ENCODE measurements at places on chromosomes 3 and 15.

GRCh38 chr3:127535901-127536829, 54.4 kb downstream of the TPRA1 start:
- no peak for DNase-seq

- no peak for DNase-seq
Measured at GRCh38 chr3:135097276-135097946, 302.4 kb downstream of the EPHB1 start.

- no peak for DNase-seq
Measured at GRCh38 chr15:84823282-84823878, 6.2 kb downstream of the ALPK3 start.

- DNase-seq, result no peak
Measured at GRCh38 chr3:170752571-170753155, 117.3 kb downstream of the RPL22L1 start.

- no peak for DNase-seq
Measured at GRCh38 chr15:58795825-58796224, 24.7 kb downstream of the MINDY2 start.

- DNase-seq, result no peak
Measured at GRCh38 chr3:9730657-9731205, 804 bp upstream of the BRPF1 start.

- DNase-seq, result no peak
Measured at GRCh38 chr3:115286529-115287197, 139.6 kb upstream of the ZBTB20 start.

DNA sequence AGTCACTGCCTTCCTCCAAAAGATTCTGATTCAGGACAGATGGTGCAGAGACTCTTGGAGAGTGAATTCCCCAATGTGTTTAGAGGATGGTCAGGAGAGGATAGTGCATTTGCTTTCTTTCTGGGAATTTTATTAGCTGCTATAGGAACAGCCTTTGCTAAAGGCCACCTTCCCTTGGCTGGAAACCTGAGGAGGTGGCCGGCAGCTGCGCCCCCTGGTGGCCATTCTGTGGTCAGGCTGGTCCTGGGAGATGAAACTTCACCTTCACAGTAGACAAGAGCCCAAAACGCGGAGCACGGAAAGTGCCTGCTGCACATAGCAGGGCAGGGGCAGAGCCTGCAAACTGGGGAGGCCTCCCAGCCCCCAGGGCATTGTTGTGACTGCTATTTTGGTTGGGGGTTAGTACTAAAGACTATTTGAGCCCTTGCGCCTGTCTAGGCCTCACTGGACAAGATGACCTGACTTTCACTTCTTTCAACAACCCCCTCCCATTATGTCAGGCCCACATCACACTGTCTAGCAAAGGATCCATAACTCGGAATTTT, 34.3 kb downstream of the SEC22C start:
- DNase-seq, result peak; percentile 53

DNA sequence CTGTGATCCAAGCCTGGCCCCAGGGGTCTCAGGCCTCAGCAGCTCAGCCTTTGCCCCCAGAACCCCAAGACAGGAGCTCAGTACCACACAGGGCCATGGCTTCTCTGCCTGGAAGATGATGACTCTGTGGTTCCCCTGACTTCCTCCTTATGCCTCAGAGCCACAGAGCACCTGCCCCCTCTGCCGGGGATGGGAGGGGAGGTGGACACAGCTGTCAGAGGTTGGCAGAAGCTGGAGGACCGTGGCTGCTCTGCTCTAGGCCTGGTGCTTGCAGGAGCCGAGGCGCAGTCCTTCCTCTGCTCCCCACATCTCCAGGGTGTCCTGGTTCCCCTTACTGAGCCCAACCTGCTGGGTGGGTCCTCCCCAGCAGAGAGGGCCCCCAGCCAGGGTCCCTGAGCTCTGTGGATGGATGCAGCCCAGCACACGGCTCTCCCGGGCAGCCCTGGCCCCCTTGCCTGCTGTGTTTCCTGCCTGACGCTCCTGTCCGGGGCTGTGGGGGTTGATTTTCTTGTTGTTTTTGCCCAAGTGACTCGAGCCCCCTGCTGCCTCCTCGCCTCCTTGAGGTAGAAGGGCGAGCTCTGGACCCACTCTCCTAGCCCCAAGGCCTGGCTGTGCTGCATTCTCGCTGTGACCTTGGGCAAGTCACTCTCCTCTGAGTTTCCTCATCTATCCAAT, 36.6 kb downstream of the PSTPIP1 start:
- no peak for DNase-seq
